ENCODE measurements at places on chromosomes 6 and 20. TPM values are rescaled to one million over a fixed set of nuclear protein-coding genes. Genes with fewer than 3 reads are reported as not detected.

Gene SYNDIG1
- total RNA-seq: 1.5 TPM

Gene RIMS1
- not detected for total RNA-seq

Gene SRMS
- not detected for total RNA-seq

Gene ADA
- total RNA-seq: 61.9 TPM

Gene GSTA3
- not detected for total RNA-seq

Gene RIN2
- 40.3 TPM for total RNA-seq

Gene LY6G6C
- total RNA-seq: not detected

Gene ID1
- total RNA-seq: 235 TPM

Gene APOBEC2
- total RNA-seq: not detected

Gene MPIG6B
- not detected for total RNA-seq

Gene PLA2G7
- total RNA-seq: not detected

Data from A549 treated with DMSO at 1 μM for 4 hours (cell line).